PC-3 (cell line): ENCODE measurements at places on chromosomes 4 and X. TPM values are rescaled to one million over a fixed set of nuclear protein-coding genes. Genes with fewer than 3 reads are reported as not detected.

- H3K4me1 ChIP-seq: peaks cover 21% of the 10 kb centered on the region
- DNase-seq: peak; percentile 92
- H3K27ac ChIP-seq: peak overlapping the region; percentile 95
- H3K27me3 ChIP-seq: no peaks in the 10 kb centered on the region
Observed at GRCh38 chr4:39514888-39515401, 12.3 kb downstream of the UGDH start.

DNA sequence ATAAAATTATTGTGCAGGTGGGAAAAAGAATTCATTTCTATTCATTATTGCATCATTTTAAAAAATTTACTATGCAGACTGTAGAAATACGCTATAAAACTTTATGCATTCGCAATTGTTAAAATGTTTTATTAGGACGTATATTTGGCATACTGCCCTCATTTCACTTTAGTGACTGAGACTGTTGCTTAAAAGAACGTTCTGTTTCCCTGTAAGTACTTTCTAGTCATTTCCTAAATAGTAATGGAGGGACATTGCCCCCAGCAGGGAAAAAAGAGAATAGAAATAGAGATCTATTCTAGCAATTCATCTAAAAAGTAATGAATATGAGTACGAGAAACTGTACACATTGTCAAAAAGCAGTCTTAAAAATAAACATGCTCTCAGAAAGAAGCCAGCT lies 1295.8 kb upstream of the TENM3 start:
- no peaks in the 10 kb centered on the region for H3K27me3 ChIP-seq
- peaks cover 7% of the 10 kb centered on the region; the same call in 1 of the 2 replicates for H3K4me1 ChIP-seq
- no peaks in the 10 kb centered on the region for H3K36me3 ChIP-seq
- no peak overlapping the region for H3K27ac ChIP-seq
- H3K4me3 ChIP-seq: no peak overlapping the region

DNA sequence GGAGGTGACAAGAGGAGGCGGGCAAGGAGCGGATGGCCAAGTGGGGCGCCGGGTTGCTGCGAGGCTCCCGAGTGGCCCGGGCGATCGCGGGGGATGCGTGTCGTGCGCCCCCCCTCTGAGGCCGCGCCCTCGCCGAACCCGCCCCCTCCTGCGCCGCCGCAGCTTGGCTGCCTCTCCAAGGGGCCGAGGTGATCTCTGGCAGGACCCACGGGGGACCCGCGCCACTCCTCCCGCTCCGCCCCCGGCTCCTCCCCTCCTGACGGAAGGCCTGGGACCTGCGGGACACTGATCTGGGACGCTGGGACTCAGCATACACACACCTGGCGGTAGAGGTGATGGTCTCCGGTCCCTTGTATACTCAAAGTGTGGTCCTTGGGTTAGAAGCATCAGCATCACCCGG lies 21.9 kb upstream of the FAM47C start:
- H3K4me1 ChIP-seq: no peaks in the 10 kb centered on the region
- no peak overlapping the region for H3K4me3 ChIP-seq
- no peaks in the 10 kb centered on the region for H3K36me3 ChIP-seq
- no peak overlapping the region for H3K27ac ChIP-seq

Gene CDX4
- not detected in 2 replicates for total RNA-seq

Gene BOD1L1
- total RNA-seq: 22.0 and 27.2 TPM in 2 replicates

GRCh38 chr4:58940167-58940566 lies 1830.0 kb upstream of the IGFBP7 start:
- no peaks in the 10 kb centered on the region for H3K27me3 ChIP-seq
- H3K4me3 ChIP-seq: peak overlapping the region; percentile 27
- H3K27ac ChIP-seq: no peak overlapping the region
- peaks cover 4% of the 10 kb centered on the region; the same call in 1 of the 2 replicates for H3K4me1 ChIP-seq
- no peaks in the 10 kb centered on the region for H3K36me3 ChIP-seq

- H3K4me1 ChIP-seq: no peaks in the 10 kb centered on the region
- DNase-seq: no peak
- no peak overlapping the region for H3K4me3 ChIP-seq
Observed at GRCh38 chrX:107646735-107647134, 18.4 kb downstream of the PRPS1 start.

DNA sequence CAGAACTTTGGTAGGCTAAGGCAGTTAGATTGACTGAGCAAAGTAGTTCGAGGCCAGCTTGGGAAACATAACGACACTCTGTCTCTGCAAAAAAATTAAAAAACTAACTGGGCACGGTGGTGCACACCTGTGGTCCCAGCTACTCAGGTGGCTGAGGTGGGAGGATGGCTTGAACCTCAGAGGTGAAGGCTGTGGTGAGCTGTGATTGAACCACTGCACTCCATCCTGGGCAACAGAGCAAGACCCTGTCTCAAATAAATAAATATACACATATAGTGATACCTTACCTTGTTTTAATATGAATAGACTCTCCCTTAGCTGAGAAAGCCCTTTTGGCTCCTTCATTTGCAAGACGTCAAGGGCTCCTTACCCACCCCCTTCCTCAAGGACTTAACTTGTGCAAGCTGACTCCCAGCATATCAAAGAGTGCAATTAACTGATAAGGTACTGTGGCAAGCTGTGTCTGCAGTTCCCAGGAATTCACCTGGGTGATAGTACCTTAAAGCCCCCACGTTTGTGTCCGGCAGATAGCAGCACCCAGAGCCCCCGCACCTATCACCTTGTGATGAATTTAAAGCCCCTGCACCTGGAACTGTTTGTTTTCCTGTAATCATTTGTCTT lies 655.6 kb upstream of the GALNTL6 start:
- H3K36me3 ChIP-seq: no peaks in the 10 kb centered on the region
- no peak overlapping the region for H3K4me3 ChIP-seq
- no peak overlapping the region for H3K27ac ChIP-seq
- no peaks in the 10 kb centered on the region for H3K4me1 ChIP-seq

DNA sequence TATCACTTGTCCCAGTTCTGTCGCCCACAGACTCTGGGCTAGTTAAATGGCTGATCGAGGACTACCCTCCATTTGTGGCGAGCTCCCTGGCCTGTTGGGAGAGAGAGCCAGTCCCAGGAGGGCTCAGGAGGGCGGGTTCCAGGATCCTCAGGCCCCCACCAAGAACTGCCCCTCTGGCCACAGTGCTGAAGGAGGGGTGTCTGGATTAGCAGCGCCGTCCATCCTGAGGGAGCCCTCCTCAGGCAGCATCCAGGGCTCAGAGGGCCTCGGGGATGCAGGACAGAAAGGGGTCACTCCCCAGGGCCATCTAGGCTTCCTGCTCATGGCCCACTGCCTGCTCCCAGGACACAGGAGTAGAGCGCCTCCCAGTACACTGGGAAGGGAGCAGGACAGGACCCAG lies 6.1 kb downstream of the PNMA5 start:
- no peak overlapping the region for H3K4me3 ChIP-seq
- no peaks in the 10 kb centered on the region for H3K4me1 ChIP-seq
- no peaks in the 10 kb centered on the region for H3K27me3 ChIP-seq
- H3K36me3 ChIP-seq: no peaks in the 10 kb centered on the region

- DNase-seq: no peak
- H3K4me3 ChIP-seq: no peak overlapping the region
- H3K27me3 ChIP-seq: no peaks in the 10 kb centered on the region
Observed at GRCh38 chrX:110251526-110251925, 66.4 kb downstream of the AMMECR1 start.

GRCh38 chr4:94339779-94340178 lies 2.9 kb downstream of the HPGDS start:
- H3K4me1 ChIP-seq: peaks cover 8% of the 10 kb centered on the region
- no peaks in the 10 kb centered on the region for H3K36me3 ChIP-seq
- no peaks in the 10 kb centered on the region for H3K27me3 ChIP-seq
- H3K27ac ChIP-seq: no peak overlapping the region

Gene PPEF2
- total RNA-seq: 0.04 TPM in 1 of 2 replicates, not detected in the other

DNA sequence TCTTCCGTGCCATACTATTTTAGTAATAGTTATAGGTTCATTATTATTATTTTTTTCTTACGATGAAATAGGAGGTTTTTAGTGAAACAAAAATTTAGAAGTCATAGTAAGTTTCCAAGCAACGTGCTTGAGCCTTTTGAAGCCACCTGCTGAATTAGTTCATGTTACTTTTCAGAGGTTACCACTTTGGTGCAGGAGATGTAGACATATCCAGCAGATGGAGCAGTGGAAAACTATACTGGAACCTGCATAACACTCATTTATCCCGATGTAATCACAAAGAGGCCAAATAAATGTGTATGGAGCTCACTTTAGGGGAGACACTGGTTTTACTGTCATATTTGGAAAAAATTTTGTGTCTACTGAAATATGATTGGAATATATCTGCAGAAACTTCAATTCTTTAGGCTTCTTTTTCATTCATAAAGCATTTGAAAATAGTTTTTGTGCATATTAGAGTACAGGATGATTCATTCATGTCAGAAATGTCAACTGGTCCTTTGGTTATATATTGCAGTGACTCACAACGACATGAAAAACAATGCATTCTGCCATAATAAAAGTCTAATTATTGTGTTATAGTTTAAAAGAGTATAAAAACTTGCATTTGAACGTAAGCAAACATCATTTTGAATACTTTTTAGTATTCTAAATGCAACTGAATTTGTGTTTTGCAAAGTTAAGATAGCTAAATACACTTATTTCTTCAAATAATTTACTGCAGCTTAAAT lies 2182.9 kb upstream of the TENM3 start:
- no peaks in the 10 kb centered on the region for H3K4me1 ChIP-seq
- H3K4me3 ChIP-seq: no peak overlapping the region
- peak; percentile 9 for DNase-seq
- H3K27ac ChIP-seq: no peak overlapping the region

Gene AMBN
- total RNA-seq: not detected in 2 replicates

Gene DCLK2
- 1.2 TPM in 2 replicates for total RNA-seq

Gene CNKSR2
- 2.0 and 5.4 TPM in 2 replicates for total RNA-seq

DNA sequence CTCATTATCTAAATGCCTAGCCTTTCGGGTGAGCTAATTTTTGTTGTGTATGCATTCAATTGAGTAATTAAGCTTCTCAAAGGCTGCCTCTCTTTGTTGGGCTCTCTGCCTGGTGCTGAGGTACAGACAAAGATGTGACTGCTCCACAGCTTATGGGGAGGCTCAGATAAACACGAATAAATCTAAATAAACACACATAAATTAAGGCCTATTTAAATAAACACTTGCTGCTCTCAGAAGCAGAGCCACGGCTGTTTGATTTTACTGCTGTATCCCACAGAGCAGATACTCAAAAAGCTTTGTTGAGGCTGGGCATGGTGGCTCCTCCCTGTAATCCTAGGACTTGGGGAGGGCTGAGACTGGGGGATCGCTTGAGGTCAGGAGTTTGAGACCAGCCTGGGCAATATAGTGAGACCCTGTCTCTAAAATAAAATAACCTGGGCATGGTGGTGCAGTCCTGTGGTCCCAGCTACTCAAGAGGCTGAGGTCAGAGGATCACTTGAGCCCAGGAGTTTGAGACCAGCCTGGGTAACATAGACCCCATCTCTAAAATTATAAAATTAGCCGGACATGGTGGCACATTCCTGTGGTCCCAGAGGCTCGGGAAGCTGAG lies 8.4 kb upstream of the CD99 start:
- peaks cover 5% of the 10 kb centered on the region; the same call in 1 of the 2 replicates for H3K4me1 ChIP-seq
- no peak overlapping the region for H3K27ac ChIP-seq
- no peaks in the 10 kb centered on the region for H3K27me3 ChIP-seq
- no peaks in the 10 kb centered on the region for H3K36me3 ChIP-seq
